Endothelial cell (in vitro differentiated cells): ENCODE measurements at places on chromosomes 4 and X.

DNA sequence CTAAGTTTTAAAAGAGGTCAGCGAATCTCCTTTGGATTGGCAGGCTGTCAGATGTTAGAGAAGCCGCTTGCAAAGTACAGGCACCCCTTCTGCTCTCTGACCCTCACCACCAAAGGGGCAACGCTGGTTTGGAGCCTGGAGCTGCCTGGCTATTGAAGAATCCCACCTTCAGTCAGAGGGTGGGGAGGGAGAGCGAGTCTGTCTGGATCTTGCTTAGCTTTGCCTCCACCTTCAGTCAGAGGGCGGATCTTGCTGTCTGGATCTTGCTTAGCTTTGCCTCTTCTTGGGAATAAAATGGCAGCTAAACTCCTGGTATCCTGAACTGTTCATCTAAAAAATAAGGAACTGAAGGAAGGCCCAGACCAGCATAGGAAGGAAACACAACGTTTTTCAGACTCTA lies 7.3 kb downstream of the CCDC110 start:
- H3K4me1 ChIP-seq = peaks cover 16% of the 10 kb centered on the region
- H3K27ac ChIP-seq = no peak overlapping the region
- peaks cover 3% of the 10 kb centered on the region for H3K27me3 ChIP-seq

DNA sequence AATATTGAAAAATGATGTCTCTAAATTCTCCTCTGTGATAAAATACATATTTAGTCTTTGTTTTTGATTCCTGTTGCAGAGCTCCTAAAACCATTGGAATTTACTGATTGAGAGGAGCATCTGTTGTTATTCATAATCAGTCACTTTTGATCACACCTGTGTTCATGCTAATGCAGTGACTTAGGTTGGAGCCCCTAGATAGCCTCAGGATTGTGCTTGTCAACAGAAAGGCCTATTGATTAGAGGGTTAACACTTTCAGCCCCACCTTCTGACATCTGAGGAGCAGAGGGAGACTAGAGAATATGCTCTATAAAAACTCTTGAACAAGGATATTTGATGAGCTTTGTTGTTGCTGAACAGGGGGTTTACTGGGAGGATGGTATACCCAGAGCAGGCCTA lies 409.5 kb upstream of the ADGRL3 start:
- H3K27ac ChIP-seq = no peak overlapping the region
- no peaks in the 10 kb centered on the region for H3K27me3 ChIP-seq
- DNase-seq = no peak
- H3K4me3 ChIP-seq = no peak overlapping the region

GRCh38 chrX:139167282-139167681 lies 363.3 kb upstream of the F9 start:
- DNase-seq = no peak
- H3K27ac ChIP-seq = no peak overlapping the region
- no peaks in the 10 kb centered on the region for H3K27me3 ChIP-seq
- no peaks in the 10 kb centered on the region for H3K4me1 ChIP-seq
- H3K36me3 ChIP-seq = no peaks in the 10 kb centered on the region

- H3K27me3 ChIP-seq = no peaks in the 10 kb centered on the region
- no peaks in the 10 kb centered on the region for H3K4me1 ChIP-seq
- DNase-seq = no peak
Measured at GRCh38 chr4:112916868-112917267, 132.6 kb upstream of the ANK2 start.

DNA sequence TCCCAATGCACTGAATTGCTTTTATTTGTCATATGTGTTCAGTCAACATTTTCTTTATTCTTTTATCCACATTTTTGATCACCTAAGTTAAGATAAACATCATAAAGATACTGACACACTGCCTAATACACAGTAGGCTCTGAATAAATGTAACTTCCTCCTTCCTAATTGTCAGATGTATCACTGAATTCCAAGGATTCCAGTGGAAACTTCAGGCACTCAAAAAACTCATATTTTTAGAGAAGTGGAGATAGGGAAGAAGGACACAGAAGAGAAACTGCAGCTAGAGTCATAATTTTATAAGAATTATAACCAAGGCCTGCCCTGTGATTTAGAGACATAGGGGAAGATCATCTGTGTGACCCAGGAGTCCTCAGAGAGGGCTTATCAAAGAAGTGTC lies 753.3 kb downstream of the ADGRL3 start:
- no peak for DNase-seq
- no peak overlapping the region for H3K27ac ChIP-seq
- peaks cover 4% of the 10 kb centered on the region for H3K36me3 ChIP-seq

DNA sequence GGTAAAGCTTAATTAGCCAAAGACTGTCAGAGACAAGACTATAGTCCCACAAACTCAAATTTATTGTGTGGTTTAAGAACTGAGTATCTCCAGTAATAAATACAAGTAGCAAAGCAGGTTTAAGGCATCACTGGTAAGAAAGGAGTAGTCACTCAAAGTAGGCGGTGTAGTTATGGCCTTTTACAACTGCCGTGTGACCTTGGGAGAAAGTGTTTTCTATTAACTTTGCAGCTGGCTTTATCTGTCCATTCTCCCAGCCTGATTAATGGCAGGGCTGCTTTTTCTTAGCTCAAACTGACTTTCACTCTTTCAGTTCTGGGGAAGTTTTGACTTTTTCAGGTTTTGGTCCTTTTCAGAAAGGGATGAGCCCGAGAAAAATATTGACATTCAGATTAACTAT lies 7.4 kb upstream of the PAK3 start:
- no peak for DNase-seq
- H3K36me3 ChIP-seq = no peaks in the 10 kb centered on the region
- H3K4me1 ChIP-seq = no peaks in the 10 kb centered on the region

DNA sequence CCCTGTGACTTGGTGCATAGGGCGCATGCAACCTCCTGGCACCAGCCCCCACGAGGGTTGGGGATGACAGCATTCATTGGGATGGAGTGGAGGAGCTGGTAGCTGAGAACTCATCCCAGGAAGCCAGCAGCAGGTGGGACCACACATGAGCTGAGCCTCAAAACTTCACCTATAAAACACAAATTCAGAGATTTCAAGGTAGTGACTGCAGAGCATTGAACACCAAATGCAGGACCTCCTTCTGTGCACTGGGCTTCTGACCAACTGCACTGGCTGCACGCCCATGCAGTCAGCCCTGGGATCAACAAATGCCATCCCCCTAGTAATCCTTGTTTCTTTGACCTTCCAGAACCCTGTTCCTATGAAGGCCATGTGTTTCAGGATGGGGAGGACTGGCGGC lies 197.8 kb downstream of the FRAS1 start:
- H3K36me3 ChIP-seq = peaks cover 46% of the 10 kb centered on the region
- no peak for DNase-seq
- no peaks in the 10 kb centered on the region for H3K27me3 ChIP-seq
- peaks cover 10% of the 10 kb centered on the region for H3K4me1 ChIP-seq

DNA sequence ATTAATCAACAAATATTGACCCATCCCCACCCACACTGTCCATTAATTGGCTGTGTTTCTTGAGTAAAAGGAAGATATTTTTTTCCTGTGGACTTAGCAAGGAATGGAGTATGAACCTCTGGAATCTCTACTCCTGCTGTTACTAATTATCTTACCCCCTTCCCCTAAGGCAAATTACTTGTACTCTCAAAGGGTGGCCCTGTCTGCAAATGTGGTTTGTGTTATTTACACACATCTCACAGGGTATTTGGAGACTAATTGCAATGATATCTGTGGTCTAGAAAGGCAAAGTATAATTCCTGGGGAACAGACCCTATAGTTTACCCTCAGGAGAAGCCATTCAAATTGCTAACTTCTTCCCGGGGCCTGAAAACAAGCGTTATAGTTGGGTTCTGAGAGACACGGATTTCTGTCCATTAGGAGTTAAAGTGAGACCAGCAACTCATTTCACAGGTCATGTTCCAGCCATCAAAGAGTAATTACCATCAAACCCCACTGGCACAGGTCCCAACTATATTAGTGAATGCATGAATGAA lies 133.0 kb upstream of the RASGEF1B start:
- H3K36me3 ChIP-seq = no peaks in the 10 kb centered on the region
- H3K4me3 ChIP-seq = no peak overlapping the region
- no peaks in the 10 kb centered on the region for H3K27me3 ChIP-seq
- no peak overlapping the region for H3K27ac ChIP-seq
- peaks cover 24% of the 10 kb centered on the region for H3K4me1 ChIP-seq
- no peak for DNase-seq

DNA sequence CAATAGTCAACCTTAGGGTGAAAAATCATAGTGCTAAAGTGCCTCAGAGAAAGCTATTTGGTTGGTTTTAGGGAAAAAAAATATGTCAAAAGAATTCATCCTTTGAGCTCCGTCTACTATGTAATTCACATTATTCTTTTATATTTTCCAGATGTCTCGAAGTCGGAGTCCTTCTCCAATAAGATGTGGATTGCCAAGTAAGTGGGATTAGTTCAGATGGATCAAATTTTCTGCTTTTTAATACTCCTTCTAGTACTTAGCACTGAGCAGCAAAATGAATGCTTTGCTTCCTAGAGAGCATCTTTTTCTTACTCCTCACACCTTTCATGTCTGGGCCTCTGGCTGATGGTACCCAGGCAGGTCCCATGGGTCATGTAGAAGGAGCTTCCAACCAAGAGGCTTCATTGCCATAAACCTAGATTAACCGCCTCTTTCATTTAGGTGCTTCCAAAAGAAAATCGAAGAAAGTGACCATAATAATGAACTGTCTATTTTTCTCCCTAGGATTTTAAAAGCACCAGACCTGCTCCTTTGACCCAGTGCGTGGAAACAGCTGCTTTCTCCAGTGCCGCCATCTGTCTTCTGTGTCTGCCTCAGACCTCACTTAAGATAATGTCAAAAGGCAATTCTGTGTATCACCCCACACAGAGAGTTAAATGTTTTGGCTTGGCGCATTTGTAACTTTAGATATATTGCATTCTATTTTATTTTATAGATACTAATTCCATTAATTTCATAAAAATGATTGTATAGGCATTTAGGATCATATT lies 43.5 kb downstream of the SPATA18 start:
- H3K27ac ChIP-seq = no peak overlapping the region
- H3K4me3 ChIP-seq = no peak overlapping the region
- no peaks in the 10 kb centered on the region for H3K36me3 ChIP-seq
- no peaks in the 10 kb centered on the region for H3K4me1 ChIP-seq
- DNase-seq = no peak
- no peaks in the 10 kb centered on the region for H3K27me3 ChIP-seq

GRCh38 chr4:14131335-14131734 lies 503.8 kb upstream of the BOD1L1 start:
- no peak for DNase-seq
- no peaks in the 10 kb centered on the region for H3K36me3 ChIP-seq
- H3K4me1 ChIP-seq = peaks cover 4% of the 10 kb centered on the region
- no peaks in the 10 kb centered on the region for H3K27me3 ChIP-seq
- H3K27ac ChIP-seq = no peak overlapping the region

DNA sequence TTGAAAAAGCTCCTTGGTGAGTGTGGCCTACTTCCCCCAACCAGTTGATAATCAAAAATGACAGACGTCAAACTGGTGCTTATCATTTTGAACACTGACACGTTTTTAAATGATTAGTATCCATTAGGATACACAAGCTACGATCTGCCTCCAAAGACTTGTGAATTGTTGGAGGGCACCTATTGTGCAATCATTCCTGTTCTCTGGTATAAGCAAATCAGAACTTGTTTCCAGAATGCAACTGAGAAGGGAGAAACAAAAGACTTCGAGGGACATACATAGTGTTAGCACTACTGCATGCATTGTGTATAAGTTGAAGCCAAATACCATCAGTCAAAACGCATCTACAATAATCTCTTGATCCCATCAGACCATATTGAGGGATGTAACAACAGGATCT lies 11.6 kb downstream of the NPY2R start:
- no peak overlapping the region for H3K4me3 ChIP-seq
- no peak for DNase-seq
- H3K4me1 ChIP-seq = no peaks in the 10 kb centered on the region
- no peak overlapping the region for H3K27ac ChIP-seq
- no peaks in the 10 kb centered on the region for H3K27me3 ChIP-seq
- peaks cover 6% of the 10 kb centered on the region for H3K36me3 ChIP-seq

- H3K4me1 ChIP-seq = peaks cover 2% of the 10 kb centered on the region
- no peak overlapping the region for H3K4me3 ChIP-seq
- no peak overlapping the region for H3K27ac ChIP-seq
- peaks cover 2% of the 10 kb centered on the region for H3K27me3 ChIP-seq
Measured at GRCh38 chrX:40261833-40262156, 164.0 kb upstream of the BCOR start.

GRCh38 chrX:155514225-155514624 lies 55.8 kb upstream of the F8A3 start:
- H3K4me1 ChIP-seq = peaks cover 5% of the 10 kb centered on the region
- no peaks in the 10 kb centered on the region for H3K27me3 ChIP-seq
- H3K36me3 ChIP-seq = peaks cover 10% of the 10 kb centered on the region
- H3K4me3 ChIP-seq = no peak overlapping the region
- DNase-seq = no peak

GRCh38 chr4:3712936-3713335 lies 53.2 kb upstream of the ADRA2C start:
- H3K27me3 ChIP-seq = peaks cover 7% of the 10 kb centered on the region
- H3K27ac ChIP-seq = no peak overlapping the region
- DNase-seq = no peak
- H3K4me3 ChIP-seq = no peak overlapping the region
- no peaks in the 10 kb centered on the region for H3K4me1 ChIP-seq
- H3K36me3 ChIP-seq = no peaks in the 10 kb centered on the region

DNA sequence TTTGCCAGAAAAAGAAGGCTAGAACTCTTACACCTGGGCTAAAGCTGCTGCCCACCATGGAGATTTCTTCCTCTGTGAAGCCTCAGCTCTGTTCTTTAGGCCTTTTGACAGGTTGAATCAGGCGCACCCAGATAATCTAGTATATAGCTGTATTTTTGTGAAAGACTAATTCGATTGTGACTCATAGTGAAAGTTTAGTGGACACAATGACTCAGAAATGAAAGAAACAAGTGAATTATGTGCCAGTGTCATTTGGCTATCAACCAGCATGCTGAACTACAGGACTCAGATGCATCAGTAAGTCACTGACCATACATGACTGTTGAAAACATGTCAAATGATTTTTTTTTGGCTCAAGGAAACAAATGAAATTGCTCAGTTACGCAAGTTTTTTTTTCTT lies 425.4 kb downstream of the SLITRK2 start:
- H3K4me1 ChIP-seq = no peaks in the 10 kb centered on the region
- no peak overlapping the region for H3K4me3 ChIP-seq
- H3K27me3 ChIP-seq = no peaks in the 10 kb centered on the region
- H3K27ac ChIP-seq = no peak overlapping the region

DNA sequence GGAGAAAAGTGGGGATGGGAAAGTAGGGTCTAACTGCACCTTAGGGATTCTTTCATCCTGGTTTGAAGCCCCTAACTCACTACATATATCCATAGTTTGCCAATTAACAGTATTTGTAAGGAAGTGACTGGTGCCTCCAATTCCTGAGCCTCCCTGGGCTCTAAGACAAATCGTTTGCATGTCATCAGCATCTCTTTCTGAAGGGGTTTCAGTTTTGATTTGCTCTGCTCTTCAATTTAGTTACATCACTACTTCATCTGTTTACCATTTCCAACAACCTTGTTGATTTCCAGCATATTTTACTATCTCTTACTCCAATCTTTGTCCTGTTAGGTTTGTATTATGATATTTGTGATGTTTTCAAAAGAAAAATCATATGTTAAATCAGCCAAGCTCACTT lies 15.5 kb upstream of the DDX60 start:
- H3K4me1 ChIP-seq = no peaks in the 10 kb centered on the region

GRCh38 chr4:95610061-95610569 lies 61.3 kb upstream of the UNC5C start:
- no peak for DNase-seq
- H3K4me1 ChIP-seq = peaks cover 8% of the 10 kb centered on the region
- no peak overlapping the region for H3K4me3 ChIP-seq
- no peaks in the 10 kb centered on the region for H3K36me3 ChIP-seq
- H3K27ac ChIP-seq = no peak overlapping the region
